Esophagus muscularis mucosa (tissue), 4 donors: ENCODE measurements at places on chromosomes 6 and 20. TPM values are rescaled to one million over a fixed set of nuclear protein-coding genes. Genes with fewer than 3 reads are reported as not detected.

Gene SIRPA
- total RNA-seq: 29.0 TPM

- DNase-seq: no peak
Measured at GRCh38 chr6:10463491-10464481, 48.9 kb upstream of the TFAP2A start.

DNA sequence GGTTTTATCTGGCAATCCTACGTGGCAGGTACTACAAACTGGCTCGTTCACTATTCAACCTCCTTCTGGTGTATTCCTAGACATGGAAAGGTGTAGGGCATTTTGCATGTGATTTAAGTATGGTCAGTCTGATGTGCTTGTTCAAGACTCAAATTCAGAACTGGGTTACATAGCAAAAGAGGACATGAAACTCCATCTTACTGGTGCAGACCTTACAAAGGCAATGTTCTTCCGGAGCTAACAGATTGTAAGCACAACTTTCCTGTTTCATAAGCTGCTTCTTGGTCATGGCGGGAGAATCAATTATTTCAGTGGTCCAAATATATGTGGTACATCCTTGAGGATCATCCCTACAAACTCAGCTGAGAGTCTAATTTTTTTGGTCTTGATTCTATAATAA is 703.4 kb downstream of the EPM2A start:
- no peak for DNase-seq

- DNase-seq: no peak
Measured at GRCh38 chr6:152356662-152357061, 280.5 kb downstream of the SYNE1 start.

- DNase-seq: no peak
Measured at GRCh38 chr6:108114841-108115597, 40.5 kb upstream of the OSTM1 start.
